ENCODE measurements at places on chromosomes 2 and 18.
A peak's percentile ranks its signal among the peaks of the same experiment; 100 is the strongest.

DNA sequence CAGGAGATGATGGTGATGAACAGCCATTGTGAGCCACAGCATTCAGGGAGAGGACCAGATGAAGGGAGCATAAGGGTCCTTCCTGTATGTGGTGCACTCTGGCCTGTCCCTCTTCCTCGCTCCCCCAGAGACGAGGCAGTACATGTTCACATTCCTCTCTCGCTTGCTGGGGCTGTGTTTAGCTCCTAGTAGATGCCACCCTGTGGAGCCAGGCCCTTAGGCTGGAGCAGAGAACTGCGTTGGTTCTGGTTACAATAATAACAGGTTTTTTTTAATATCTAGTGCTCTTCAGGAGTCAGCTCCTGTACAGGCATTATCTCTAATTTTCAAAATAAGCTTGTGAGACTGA lies 171.1 kb upstream of the MYT1L start:
- no peak for DNase-seq

GRCh38 chr2:143084462-143084861 lies 44.8 kb upstream of the ARHGAP15 start:
- DNase-seq, result no peak

- DNase-seq, result no peak
Observed at GRCh38 chr2:145755019-145755837, 1235.3 kb upstream of the ZEB2 start.

GRCh38 chr2:38750011-38750890 lies 910 bp downstream of the SRSF7 start:
- DNase-seq, result peak; percentile 21

- peak; percentile 7 for DNase-seq
Observed at GRCh38 chr18:74234326-74235171, 57.2 kb downstream of the CYB5A start.

GRCh38 chr2:238476258-238476657 lies 49.5 kb downstream of the ASB1 start:
- no peak for DNase-seq

GRCh38 chr2:12178289-12179080 lies 432.1 kb downstream of the LPIN1 start:
- DNase-seq, result no peak

DNA sequence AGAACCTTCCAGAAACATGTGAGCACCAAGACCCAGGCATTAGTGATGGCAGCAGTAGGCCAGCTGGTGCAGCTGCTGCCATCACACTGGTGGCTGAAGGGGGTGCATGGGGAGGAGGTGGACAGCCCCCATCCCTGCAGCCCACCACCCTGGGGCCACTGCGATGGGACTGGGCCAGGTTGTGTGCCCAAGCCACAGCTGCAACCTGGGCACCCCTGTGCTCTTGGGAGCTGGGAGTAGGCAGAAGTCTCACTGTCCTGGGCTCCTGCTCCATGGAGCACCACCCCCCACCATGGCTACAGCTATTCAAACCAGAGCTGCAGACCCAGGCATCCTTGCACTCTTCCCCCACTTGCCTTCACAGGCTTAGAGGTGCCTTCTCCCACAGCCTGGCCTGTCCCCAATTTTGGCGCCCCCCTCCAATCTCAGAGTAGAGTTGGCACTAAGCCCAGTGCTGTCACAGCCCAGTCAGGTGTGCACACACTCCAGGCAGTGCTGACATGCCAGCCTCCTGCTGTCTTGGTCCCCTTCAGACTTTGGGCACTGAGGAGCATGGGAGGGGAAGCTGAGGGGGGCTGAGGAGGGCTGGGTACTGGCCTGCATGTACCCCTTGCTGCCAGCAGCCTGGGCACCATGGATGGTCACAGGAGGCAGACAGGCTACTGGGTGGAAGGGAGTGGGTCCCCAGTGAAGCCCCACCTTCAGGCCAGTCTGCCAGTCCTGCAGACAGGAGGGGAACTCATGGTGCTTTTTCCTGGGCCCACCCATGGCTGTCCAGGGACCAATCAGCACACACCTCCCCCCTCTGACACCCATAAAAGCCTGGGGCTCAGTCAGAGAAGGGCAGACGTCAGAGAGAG lies 67.1 kb downstream of the CYP26B1 start:
- no peak for DNase-seq

DNA sequence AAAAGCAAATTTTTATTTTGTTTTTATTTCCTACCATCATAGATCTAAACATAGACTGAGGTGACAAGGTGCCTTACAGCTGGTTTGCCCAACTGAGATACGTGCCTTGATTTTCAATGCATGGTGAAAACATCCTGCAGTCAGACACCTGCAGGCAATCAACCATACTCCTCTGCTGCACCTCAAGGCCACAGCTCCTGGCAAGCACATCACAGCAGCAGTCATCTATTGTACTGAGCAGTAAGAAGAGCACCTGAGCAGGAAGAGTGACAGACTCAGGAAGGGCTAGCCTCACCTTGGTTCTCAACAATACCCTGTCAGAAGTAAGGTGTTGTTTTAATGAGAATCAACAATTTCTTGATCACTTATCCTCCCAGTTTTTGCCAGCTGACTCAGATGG lies 1206.8 kb upstream of the NRXN1 start:
- no peak for DNase-seq

GRCh38 chr2:6074089-6074643 lies 382.0 kb downstream of the SOX11 start:
- no peak for DNase-seq

GRCh38 chr18:12657684-12658425 lies at the start of gene SPIRE1:
Gene SPIRE1 (minus strand): TSS chr18:12658107. CDS start chr18:12657866, 241 bp downstream.
- peak; percentile 32 for DNase-seq

- no peak for DNase-seq
Observed at GRCh38 chr2:336360-336759, 48.5 kb upstream of the ALKAL2 start.

GRCh38 chr2:159605441-159606178 lies 10.7 kb downstream of the BAZ2B start:
- DNase-seq, result no peak

GRCh38 chr18:24188120-24188519 lies 49.3 kb downstream of the CABYR start:
- no peak for DNase-seq

DNA sequence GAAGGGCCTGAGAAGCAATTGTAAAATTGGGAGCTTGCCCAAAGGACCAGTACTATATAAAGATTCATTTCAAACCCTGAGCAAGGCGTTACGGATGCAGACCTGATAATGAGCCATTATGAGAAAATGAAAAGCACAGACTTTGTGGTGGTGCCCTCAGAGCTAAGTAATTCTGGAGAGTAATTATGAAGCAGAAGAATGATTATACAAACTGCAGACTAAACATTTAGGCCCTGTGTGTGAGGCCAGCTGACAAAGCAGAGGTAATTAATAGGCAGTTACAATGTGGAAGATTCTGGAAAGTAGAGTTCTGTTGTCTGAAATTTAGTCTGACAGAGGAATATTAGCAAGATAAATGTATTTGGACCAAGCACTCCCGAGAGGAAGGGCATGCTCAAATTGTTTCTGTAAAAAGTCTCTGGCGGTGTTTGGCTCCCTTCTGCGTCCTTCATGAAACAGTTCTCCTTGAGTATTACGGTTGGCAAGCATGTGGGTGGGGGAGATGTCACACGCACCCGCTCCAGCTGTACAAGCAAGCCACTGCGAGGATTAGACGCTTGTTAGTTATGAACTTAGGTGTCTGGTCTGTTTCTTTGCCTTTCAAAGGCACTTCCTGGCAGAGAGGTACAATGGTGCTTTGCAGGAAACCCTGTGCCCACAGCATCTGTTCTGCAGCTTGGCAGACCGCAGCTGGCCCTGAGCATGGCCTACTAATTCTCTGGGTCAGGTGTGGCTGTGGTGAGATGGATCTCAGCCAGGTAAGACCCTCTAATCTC lies 45.5 kb downstream of the CDC42EP3 start:
- no peak for DNase-seq

DNA sequence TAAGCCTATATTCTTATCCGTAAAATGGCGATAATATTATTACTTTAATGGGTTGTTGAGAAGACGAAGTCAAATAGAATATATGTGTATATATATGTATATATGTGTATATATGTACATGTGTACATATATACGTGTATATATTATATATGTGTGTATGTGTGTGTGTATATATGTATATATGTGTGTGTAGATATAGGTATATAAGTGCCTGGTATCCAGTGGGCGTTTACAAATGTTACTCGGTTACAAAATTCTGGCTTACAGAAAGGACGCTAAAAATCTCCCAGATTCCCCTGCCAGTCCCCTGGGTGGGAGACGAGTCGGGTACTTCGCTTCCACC lies 295 bp upstream of the MTX2 start:
- DNase-seq, result no peak

DNA sequence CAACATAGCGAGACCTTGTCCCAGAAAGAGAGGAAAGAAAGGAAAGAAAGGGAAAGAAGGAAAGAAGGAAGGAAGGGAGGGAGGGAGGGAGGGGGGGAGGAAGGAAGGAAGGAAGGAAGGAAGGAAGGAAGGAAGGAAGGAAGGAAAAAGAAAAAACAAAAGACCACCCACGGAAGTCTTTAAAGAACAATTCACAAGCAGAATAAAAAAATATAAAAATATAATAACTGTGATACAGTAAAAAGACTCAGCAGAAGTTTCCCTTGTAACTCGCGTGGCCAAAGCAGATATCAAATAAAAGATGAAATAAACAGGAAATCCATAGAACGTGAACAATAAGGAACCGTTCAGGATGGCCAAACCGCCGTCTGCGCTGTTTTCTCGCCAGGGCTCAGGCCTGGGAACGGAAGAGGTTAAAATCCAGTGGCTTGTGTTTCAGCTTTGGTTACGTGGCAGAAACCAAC lies 1.2 kb upstream of the SLC1A4 start:
- DNase-seq, result peak; percentile 66

DNA sequence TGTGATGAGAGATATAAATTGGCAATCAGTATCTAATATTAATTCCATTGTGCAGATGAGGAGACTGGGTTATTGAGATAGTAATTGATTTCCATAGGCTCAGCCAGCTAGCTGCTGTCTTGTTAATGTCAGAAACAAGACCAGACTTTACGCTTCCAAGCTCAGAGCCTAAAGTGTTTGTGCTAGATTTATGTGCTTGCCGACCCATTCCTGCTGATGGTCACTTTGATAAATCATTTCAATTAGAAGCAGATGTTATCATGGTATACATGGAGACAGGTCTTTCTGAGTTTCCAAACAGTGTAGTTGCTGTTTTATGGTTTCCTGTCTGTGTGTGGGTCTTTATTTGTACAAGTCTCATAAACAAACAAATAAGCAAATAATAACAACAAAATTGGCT lies 92.8 kb downstream of the AQP4 start:
- DNase-seq, result no peak

DNA sequence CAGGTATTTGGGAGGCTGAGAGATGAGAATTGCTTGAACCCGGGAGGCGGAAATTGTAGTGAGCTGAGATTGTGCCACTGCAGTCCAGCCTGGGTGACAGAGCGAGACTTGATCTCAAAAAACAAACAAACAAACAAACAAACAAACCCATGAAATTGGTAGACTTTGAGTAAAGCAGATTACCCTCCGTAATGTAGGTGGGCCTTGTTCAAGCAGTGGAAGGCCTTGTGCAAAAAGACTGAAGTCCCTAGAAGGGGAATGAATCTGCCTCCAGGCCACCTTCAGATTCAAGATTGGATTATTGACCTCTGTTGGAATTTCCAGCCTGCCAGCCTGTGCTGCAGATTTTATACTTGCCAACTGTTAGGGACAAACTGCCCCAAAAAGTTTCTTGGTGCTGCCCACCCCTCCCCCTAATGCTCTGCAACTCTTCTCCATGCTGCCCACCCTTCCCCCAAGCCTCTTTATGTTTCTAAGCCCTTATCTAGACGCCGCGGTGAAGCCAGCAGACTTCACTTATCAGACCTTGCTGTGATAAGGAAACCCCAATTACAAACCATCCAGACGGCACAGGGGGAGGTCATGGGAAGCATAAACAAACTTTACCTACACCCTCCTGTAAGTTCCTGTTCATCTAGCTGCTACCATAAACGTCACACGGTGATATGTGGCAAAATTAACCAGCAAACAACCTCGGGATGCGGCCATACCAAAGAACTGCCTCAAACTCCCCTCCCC lies 17.0 kb downstream of the CYP27A1 start:
- DNase-seq, result peak; percentile 70

DNA sequence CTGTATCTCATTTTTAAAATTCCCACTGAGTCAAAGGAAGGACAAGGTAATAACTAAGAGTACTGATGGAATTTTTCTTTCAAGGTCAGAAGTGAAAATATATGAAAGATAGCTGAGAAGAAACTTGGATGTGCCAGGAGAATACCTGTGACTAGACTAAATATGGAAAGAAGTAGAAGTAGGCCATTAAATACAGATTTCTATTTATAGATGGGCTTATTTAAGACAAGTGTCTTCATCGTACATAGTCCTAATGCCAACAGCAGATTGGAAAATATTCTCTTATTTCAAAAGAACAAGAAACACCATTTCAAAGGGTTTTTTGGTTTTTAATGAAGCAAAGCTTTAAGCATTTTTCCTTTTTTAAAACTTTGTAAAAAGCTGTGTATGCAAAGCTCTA lies 22.0 kb downstream of the UGP2 start:
- DNase-seq, result no peak

DNA sequence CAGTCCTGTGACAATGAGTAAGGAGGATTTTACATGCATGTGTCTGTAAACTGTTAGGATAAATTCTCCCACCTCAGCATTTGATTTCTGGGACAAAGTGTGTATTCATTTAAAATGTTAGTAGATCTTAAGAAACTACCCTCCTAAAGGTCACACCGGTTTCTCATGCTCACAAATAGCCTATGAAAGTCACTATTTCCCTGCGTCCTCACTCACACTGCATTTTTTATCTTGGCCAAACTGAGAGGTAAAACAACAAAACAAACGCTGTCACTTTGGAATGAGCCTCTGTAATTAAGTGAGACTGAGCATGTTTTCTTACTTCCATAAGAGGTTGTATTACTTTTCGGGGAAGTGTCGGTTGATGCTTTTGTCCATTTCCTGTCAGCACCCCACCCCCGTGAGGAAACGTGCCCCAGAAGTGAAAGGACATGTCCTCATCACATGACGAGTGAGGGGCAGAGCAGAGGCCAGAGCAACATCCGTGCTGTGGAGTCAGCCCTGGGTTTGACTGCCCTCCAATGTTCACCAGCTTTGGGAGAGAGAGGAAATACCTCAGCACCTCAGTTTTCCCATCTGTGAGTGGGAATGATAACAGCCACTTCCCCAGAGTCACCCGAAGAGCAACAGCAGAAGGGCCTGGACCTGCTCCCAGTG lies 3.1 kb downstream of the GYPC start:
- DNase-seq, result no peak

- no peak for DNase-seq
Observed at GRCh38 chr2:238459081-238459629, 32.4 kb downstream of the ASB1 start.

- no peak for DNase-seq
Observed at GRCh38 chr2:236866542-236867340, 218.9 kb upstream of the COPS8 start.

Data from NCI-H226 (cell line).